Muscle of back (tissue), 13 donors: ENCODE measurements at places on chromosomes 2 and 18. TPM values are rescaled to one million over a fixed set of nuclear protein-coding genes. Genes with fewer than 3 reads are reported as not detected.

HYCC2 gene
- polyA plus RNA-seq: 6.8 TPM

DSC2 gene
- 6.1 TPM for polyA plus RNA-seq

FKBP1B gene
- polyA plus RNA-seq: 2.2 TPM

CYP26B1 gene
- 14.3 TPM for polyA plus RNA-seq

KATNAL2 gene
- 8.5 TPM for polyA plus RNA-seq

PARD6G gene
- 4.6 TPM for polyA plus RNA-seq

NEU2 gene
- polyA plus RNA-seq: not detected
